ENCODE measurements at places on chromosomes 16 and 17.

DNA sequence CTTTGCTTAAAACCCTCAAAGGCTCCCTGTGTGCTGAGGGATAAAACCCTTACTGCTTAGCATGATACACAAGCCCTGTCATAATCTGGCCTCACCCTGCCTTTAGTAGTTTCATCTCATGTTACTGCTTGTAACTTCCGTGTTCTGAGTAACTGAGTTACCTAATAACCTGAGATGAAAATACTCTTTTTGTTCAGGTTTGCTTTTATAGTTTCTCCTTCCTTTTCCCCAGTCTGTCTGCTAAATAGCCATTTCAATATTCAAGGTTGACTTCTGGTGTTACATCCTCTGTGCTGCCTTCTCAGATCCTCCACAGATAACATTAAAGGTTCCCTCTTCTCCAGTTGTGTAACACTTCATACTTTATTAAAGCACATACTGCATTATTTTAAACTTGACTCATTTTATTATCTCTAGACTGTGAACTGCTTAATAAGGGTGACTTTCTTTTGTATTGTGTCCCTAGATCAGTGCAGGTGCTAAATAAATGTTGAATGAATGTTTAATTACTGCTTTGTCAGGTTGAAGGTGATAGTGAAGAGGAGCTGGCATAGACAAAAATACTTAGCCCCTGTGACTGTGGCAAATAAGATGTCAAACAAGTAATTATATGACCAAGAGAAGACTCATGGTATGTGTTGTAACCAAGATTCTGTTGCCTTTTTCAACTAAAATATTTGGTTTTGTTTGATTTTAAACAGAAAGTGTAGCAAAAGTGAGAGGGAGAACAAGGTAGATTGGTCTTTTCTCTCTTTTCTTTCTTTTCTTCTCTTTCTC, 47.8 kb downstream of the NFAT5 start:
- no peak for DNase-seq

DNA sequence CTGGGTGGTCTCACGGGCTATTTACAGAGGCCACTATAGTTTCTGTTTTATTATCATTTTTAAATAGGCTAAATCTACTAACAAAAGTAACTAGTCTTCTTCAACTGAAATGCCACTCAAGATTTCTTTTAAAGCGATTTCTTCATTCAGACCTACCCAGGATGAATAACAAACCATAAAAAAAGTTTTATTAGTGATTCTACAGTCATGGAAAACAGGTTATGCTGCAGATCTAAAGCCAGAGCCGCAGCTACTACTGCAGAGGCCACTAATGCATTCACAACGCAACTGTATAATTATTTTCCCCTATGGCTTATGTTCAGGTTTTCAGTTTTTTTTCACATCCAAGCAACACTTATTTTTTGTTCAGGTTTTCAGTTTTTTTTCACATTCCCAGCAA, 136.2 kb upstream of the AXIN2 start:
- DNase-seq: no peak

- DNase-seq: no peak
Measured at GRCh38 chr17:44501866-44502375, 1.3 kb downstream of the GPATCH8 start.

DNA sequence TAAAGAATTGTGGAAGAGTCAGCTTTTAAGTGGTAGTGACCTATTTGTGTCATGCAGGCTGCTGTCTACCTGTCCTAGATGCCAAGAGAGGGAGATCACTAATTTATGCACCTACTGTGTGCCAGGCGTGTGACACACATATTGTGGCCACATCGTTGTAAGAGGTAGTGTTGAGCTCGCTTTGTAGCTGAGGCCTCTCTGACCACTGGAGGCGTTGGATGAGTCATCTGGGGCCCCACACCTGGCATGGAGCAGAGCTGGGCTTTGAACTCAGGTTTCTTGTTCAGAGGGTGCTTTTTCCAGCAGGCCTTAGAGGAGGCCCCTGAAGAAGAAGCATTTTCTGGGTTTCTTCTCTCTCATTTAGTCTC, 52.3 kb upstream of the LGALS9 start:
- no peak for DNase-seq

DNA sequence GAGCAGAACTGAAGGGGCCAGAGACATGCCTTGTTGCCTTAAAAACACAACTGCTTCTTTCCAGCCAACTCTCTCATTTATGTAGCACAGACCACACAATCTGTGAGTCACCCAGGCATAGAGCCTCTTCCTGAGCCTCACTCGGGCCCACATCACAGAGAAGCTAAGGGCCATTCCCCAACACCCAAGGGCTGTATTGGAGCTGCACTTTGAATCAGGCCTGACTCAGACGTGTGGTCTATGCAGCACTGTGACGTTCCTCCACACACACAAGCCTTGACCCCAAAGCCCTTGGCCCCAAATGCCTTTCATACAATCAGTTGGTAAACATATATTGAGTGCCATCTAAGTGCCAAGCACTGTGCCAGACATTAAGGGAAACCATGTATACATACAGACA, 308.9 kb upstream of the DYNLRB2 start:
- DNase-seq: peak; percentile 1

DNA sequence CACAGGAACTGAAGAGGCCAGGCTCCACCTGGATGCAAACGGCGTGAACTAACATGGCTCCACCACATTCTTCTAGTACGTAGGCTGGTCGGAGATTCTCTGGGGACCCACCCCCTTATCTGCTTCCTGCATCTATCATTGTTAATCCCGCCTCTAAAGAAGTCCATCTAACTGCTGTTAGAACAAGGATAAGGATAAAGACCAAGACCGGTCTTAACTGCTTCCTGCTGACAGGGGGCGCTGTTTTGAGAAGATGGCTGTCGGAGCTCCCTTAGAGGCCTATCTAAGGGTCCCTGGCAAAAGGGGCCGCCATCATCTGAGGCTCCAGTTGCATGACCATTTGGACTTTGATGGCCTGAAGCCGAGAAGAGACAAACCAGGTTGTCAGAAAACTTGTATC, 25.8 kb upstream of the TNFSF12 start:
- DNase-seq: peak; percentile 7

- DNase-seq: no peak
Measured at GRCh38 chr17:59746849-59747445, 39.5 kb downstream of the VMP1 start.

GRCh38 chr17:80283116-80283852, 22.6 kb downstream of the RNF213 start:
- DNase-seq: no peak

GRCh38 chr17:40364121-40364861, at the start of gene GJD3:
Gene GJD3 (minus strand): TSS chr17:40364737. CDS start chr17:40363815, 922 bp downstream.
- DNase-seq: no peak

- DNase-seq: no peak
Measured at GRCh38 chr17:40310882-40311391, 2.0 kb downstream of the RARA start.

GRCh38 chr17:18888766-18889290, 30.9 kb downstream of the PRPSAP2 start:
- no peak for DNase-seq

GRCh38 chr17:49353607-49354006, 8.4 kb downstream of the ZNF652 start:
- no peak for DNase-seq
